ENCODE measurements at places on chromosomes 13 and 19.

GRCh38 chr19:13024126-13024950 lies 29.1 kb downstream of the NFIX start:
- DNase-seq: no peak

- no peak for DNase-seq
Measured at GRCh38 chr13:110525328-110526319, 35.9 kb downstream of the RAB20 start.

DNA sequence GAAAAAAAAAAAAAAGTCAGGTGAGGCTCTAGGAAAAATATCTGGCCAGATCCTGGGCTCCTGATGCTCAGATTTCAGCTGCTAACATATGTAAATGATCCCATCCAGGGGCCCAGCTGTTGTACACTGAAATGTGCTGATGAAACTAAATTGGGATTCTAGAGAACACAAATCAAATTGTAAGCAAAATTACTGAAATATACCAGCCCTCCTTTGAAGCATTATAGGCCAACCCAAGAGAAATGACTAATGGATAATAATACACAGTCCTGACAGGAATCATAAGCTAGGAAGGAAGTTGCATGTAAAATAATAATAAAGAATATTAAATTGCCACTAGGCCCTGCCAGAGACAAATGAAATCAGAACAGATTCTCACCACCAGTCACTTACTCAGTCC lies 17.8 kb downstream of the KCTD12 start:
- no peak for DNase-seq

DNA sequence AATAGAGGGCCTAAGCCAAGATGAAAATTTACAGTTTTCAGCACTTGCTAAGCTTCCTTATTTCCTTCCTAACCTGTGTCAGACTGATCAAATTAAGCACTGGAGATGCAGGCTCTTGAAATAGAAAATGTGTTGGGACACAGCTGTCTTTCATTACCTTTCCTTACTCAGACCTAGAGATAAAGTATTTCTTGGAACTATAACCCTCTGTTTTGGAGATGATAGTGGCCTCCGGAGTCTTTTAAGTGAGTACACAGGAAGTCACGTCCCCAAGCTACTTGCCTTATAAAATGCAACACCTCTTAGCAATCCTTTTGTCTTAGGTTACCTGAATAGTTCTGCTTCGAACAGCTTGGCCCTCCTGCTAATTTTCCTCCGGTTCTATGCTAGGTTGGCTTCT lies 12.4 kb upstream of the AKAP11 start:
- no peak for DNase-seq

GRCh38 chr19:862581-863314 lies 3.3 kb downstream of the CFD start:
- DNase-seq: no peak

GRCh38 chr13:74450525-74450845 lies 316.3 kb upstream of the KLF12 start:
- no peak for DNase-seq

GRCh38 chr13:45209229-45209628 lies 8.4 kb upstream of the KCTD4 start:
- DNase-seq: no peak

GRCh38 chr13:26219726-26220125 lies 2.4 kb downstream of the RNF6 start:
- no peak for DNase-seq

DNA sequence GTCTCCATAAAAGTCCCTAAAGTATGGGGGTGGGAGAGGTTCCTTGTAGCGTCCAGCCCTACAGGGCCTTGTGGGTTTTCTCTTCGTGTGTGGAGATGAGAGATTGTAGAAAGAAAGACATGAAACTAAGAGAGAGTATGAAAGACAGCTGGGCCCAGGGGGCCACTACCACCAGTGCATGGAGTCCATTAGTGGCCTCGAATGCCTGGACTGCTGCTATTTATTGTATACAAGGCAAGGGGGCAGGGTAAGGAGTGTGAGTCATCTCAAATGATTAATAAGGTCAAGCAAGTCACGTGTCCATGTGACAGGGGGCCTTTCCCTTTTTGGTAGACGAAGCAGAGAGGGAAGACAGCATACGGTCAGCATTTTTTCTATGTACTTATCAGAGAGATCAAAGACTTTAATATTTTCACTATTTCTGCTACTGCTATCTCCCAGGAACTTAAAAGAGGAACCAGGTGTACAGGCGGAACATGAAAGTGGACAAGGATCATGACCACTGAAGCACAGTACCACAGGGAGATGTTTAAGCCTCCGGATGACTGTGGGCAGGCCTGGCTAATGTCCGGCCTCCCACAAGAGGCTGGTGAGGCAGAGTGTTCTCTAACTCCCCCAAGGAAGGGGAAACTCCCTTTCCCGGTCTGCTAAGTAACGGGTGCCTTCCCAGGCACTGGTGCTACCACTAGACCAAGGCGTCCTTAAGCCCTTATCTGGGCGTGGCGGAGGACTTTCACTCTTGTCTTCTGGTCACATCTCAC lies 25.5 kb downstream of the FGF21 start:
- no peak for DNase-seq

- DNase-seq: no peak
Measured at GRCh38 chr19:6023936-6024335, 46.0 kb upstream of the RANBP3 start.

- DNase-seq: peak; percentile 2
Measured at GRCh38 chr19:38389101-38389925, 816 bp downstream of the SPRED3 start.

- DNase-seq: no peak
Measured at GRCh38 chr13:27200413-27201070, 28.9 kb upstream of the USP12 start.

DNA sequence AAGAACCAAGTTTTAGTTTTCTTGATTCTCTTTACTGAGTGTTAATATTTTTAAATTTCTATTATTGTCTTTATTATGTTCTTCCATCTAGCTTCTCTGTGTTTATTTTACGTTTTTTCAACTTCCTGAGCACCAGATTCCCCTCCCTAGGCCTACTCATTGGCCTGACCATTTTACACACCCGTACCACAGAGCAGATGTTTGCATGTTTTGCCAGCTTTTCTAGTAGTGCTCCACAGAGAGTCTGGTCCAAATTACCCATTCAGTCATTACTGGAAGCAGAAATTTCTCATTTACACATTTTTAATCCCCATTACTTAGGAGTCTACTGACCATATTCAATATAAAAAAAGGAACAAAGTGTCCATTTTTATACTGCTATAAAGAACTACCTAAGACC lies 66.9 kb downstream of the ING1 start:
- no peak for DNase-seq

GRCh38 chr13:100767192-100767591 lies 92.6 kb upstream of the TMTC4 start:
- DNase-seq: no peak

GRCh38 chr19:10230173-10230860 lies 814 bp downstream of the S1PR2 start:
- DNase-seq: no peak

- no peak for DNase-seq
Measured at GRCh38 chr19:29623726-29624488, 17.8 kb downstream of the POP4 start.

GRCh38 chr19:35720648-35721047 lies 2.8 kb downstream of the KMT2B start:
- no peak for DNase-seq

All from midbrain (tissue), 1 donor.